ENCODE measurements at places on chromosomes 1 and 21.

- H3K4me1 ChIP-seq: no peaks in the 10 kb centered on the region
- H3K27ac ChIP-seq: no peak overlapping the region
- H3K36me3 ChIP-seq: no peaks in the 10 kb centered on the region
- H3K4me3 ChIP-seq: no peak overlapping the region
Observed at GRCh38 chr1:218964471-218965185, 209.1 kb upstream of the LYPLAL1 start.

- no peak for DNase-seq
- no peaks in the 10 kb centered on the region for H3K36me3 ChIP-seq
- H3K4me3 ChIP-seq: no peak overlapping the region
- no peak overlapping the region for H3K27ac ChIP-seq
- H3K27me3 ChIP-seq: no peaks in the 10 kb centered on the region
Observed at GRCh38 chr1:197715806-197716205, 59.5 kb downstream of the DENND1B start.

GRCh38 chr21:34909492-34910292 lies 139.4 kb downstream of the RUNX1 start:
- no peak overlapping the region for H3K4me3 ChIP-seq
- no peaks in the 10 kb centered on the region for H3K27me3 ChIP-seq
- DNase-seq: no peak
- no peak overlapping the region for H3K27ac ChIP-seq

- DNase-seq: peak; percentile 82
- H3K27ac ChIP-seq: peak overlapping the region; percentile 92
- H3K4me1 ChIP-seq: no peaks in the 10 kb centered on the region
- H3K27me3 ChIP-seq: no peaks in the 10 kb centered on the region
Observed at GRCh38 chr1:9539829-9540550, 725 bp downstream of the SLC25A33 start.

GRCh38 chr1:154104433-154105082 lies 50.3 kb downstream of the NUP210L start:
- no peak overlapping the region for H3K4me3 ChIP-seq
- no peaks in the 10 kb centered on the region for H3K27me3 ChIP-seq
- H3K4me1 ChIP-seq: no peaks in the 10 kb centered on the region
- no peaks in the 10 kb centered on the region for H3K36me3 ChIP-seq
- no peak for DNase-seq
- no peak overlapping the region for H3K27ac ChIP-seq

- no peak overlapping the region for H3K4me3 ChIP-seq
- H3K36me3 ChIP-seq: no peaks in the 10 kb centered on the region
- no peak for DNase-seq
Observed at GRCh38 chr21:25461725-25462124, 145.6 kb downstream of the MRPL39 start.

- no peaks in the 10 kb centered on the region for H3K27me3 ChIP-seq
- no peaks in the 10 kb centered on the region for H3K36me3 ChIP-seq
- no peaks in the 10 kb centered on the region for H3K4me1 ChIP-seq
- no peak for DNase-seq
- H3K27ac ChIP-seq: no peak overlapping the region
- no peak overlapping the region for H3K4me3 ChIP-seq
Observed at GRCh38 chr1:243733670-243734307, 116.3 kb downstream of the AKT3 start.

DNA sequence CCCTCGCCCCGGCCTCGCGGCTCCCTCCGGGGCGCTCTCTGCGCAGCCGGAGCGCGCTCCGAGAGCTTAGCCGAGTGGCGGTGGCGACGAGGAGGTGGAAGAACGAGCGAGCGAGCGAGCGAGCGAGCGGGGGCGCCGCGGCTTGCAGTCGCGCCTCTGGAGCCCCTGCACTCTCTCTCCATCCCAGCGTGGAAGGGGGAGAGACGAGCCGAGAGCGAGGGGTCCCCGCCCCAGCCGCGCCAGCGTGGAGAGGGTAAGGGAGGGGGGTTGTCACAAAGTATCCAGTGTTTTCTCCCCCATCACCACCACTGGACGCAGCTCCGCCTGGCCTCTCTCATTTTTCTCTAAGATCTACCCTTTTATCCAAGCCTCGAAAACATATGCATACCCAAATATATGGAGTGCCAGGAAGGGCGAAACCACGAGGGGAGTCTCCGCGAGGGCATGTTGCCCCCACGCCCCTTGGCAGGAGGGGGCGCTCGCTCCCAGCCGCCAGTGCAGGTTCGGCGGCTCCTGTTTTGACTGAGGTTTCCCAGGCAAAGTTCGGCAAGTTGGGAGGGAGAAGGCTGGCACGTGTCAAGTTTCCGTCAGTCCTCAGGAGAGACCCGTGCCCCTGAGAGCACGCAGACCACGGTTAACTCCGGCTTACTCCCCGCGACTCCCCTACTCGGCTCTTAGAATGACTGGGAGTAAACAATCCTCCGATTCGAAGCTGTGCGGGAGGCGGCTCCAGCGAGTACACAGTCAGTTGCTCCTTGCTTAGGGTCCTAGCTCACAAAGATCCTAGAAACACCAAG lies 569 bp upstream of the DAB1 start:
- H3K27ac ChIP-seq: no peak overlapping the region
- peak overlapping the region; percentile 51 for H3K4me3 ChIP-seq
- no peaks in the 10 kb centered on the region for H3K36me3 ChIP-seq
- H3K4me1 ChIP-seq: peaks cover 28% of the 10 kb centered on the region
- no peak for DNase-seq
- H3K27me3 ChIP-seq: peaks cover 66% of the 10 kb centered on the region

DNA sequence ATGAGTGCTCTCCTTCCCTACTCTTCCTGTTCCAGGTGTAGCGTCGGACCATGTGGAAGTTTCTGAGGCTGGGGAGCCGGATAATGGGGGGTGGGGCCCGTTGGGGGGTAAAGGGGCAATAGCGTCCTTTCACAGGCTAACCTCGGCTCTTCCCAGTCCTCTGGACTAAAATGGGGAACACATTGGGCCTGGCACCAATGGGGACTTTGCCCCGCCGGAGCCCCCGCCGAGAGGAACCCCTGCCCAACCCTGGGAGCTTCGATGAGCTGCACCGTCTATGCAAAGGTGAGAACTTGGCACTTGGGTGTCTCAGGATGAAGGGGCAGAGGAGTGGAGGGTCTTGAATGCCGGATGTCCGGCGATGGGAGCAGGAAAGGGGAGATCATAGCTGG lies 456 bp downstream of the TOMM40L start:
- no peaks in the 10 kb centered on the region for H3K27me3 ChIP-seq

DNA sequence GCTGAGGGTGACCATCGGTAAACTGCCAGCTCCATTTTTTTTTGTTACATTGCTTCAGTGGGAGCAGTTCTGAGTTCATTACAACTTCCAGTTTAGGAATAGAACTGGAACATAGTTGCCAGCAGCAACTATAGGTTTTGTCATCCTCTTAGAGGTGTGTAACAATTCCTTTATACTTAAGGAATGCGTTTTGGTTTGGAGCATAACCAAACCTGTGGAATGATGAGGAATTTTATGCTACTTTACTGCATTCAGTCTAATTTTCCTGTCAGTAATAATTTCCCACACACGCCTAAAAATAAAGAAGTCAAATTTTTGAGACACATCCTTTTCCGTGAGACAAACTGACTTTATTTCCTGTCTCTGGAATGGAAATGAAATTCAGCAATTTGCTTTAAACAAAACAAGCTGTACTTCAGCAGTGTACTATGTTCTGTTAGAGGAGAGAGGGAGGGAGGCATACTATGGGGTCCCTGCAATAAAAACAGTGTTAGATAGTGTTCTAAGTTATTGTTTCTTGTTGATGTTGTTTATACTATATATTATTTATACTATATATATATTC lies 4.8 kb upstream of the AMPD1 start:
- no peaks in the 10 kb centered on the region for H3K36me3 ChIP-seq
- no peak overlapping the region for H3K27ac ChIP-seq
- H3K4me1 ChIP-seq: no peaks in the 10 kb centered on the region
- DNase-seq: no peak

- H3K4me3 ChIP-seq: no peak overlapping the region
- H3K4me1 ChIP-seq: no peaks in the 10 kb centered on the region
- H3K36me3 ChIP-seq: no peaks in the 10 kb centered on the region
- no peak overlapping the region for H3K27ac ChIP-seq
Observed at GRCh38 chr21:30962013-30962412, 76.3 kb downstream of the KRTAP19-8 start.

- H3K27me3 ChIP-seq: no peaks in the 10 kb centered on the region
- peak overlapping the region; percentile 80 for H3K27ac ChIP-seq
- DNase-seq: no peak
- H3K36me3 ChIP-seq: no peaks in the 10 kb centered on the region
Observed at GRCh38 chr1:192592981-192593708, 17.6 kb downstream of the RGS1 start.

DNA sequence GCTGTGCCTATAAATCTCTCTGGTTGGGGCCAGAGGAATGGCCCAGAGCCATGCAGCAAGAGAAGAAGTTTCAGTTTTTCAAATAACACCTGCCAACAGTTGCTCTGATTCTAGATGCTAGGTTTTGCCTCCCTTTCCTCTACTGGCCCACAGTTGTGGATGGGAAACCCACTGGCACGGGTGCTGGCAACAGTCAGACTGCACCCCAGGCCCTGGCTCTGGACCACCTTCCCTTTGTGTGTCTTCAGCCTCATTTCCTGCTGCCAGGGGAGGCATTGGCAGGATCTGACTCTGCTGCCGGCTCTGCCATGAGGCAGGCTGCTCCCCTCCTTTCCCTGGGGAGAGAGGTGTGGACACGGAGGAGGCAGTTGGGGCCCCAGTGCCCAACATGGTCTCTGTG lies 142.0 kb downstream of the IGSF21 start:
- DNase-seq: no peak
- no peak overlapping the region for H3K27ac ChIP-seq
- no peaks in the 10 kb centered on the region for H3K4me1 ChIP-seq
- no peaks in the 10 kb centered on the region for H3K27me3 ChIP-seq

- no peaks in the 10 kb centered on the region for H3K27me3 ChIP-seq
- H3K4me3 ChIP-seq: no peak overlapping the region
Observed at GRCh38 chr1:201689647-201690046, 139.3 kb upstream of the IPO9 start.

- H3K36me3 ChIP-seq: no peaks in the 10 kb centered on the region
- no peak overlapping the region for H3K4me3 ChIP-seq
- DNase-seq: no peak
- no peak overlapping the region for H3K27ac ChIP-seq
- no peaks in the 10 kb centered on the region for H3K4me1 ChIP-seq
Observed at GRCh38 chr21:26826801-26827200, 18.4 kb downstream of the ADAMTS1 start.

DNA sequence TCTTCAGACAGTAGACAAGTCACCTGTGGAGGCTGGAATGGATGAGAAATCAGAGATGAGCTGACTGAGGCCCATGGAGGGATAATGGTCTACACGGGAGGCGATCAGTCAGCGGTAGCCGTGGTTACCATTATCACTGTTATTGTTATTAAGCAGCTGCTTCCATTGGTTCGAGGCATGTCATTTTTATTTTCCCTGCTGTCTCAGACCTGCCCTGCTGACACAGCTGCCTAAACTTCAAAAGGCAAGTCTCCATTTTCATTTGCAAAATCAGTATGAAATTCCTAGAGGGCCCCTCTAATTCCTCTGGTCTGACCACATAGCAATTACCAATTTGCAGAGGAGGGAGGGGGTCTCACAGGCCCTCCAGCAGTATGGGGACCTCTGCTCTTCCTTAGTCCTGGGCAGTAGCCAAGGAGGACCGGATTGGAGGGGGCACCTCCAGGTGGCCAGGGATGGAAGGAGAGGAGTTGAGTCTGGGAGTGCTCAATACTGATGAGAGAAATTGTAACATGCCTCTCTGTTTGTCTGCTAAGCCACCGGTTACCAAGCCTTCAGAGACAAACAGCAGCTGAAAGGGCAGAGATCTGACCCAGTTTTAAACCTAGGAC lies 184.2 kb downstream of the TRABD2B start:
- H3K4me1 ChIP-seq: no peaks in the 10 kb centered on the region
- H3K4me3 ChIP-seq: no peak overlapping the region
- no peaks in the 10 kb centered on the region for H3K27me3 ChIP-seq
- no peaks in the 10 kb centered on the region for H3K36me3 ChIP-seq
- no peak for DNase-seq

GRCh38 chr1:234842726-234843641 lies 233.0 kb upstream of the IRF2BP2 start:
- no peak overlapping the region for H3K27ac ChIP-seq
- H3K36me3 ChIP-seq: no peaks in the 10 kb centered on the region
- no peak for DNase-seq
- H3K4me3 ChIP-seq: no peak overlapping the region

DNA sequence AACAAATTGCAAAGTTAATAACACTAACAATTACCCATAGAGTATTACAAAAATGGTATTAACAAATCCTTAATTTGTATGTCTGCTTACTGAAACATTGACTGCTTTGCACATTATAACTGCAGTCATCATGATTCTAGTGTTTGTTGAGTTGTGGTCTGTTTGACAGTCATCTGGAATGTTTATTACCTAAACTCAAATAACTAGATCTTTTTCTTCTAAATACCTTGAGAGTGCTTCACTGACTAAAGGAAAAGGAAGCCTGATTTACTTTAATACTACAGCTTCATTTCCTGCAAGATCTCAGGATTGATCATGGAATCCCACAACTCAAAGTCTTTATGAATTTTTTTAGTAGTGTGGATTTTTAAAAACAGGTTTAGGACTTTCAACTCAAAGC lies 70.0 kb downstream of the HMCN1 start:
- no peaks in the 10 kb centered on the region for H3K27me3 ChIP-seq
- H3K4me3 ChIP-seq: no peak overlapping the region
- H3K36me3 ChIP-seq: no peaks in the 10 kb centered on the region
- DNase-seq: no peak

GRCh38 chr21:34800797-34801518 lies 132.2 kb downstream of the CLIC6 start:
- H3K36me3 ChIP-seq: no peaks in the 10 kb centered on the region
- no peak overlapping the region for H3K4me3 ChIP-seq

DNA sequence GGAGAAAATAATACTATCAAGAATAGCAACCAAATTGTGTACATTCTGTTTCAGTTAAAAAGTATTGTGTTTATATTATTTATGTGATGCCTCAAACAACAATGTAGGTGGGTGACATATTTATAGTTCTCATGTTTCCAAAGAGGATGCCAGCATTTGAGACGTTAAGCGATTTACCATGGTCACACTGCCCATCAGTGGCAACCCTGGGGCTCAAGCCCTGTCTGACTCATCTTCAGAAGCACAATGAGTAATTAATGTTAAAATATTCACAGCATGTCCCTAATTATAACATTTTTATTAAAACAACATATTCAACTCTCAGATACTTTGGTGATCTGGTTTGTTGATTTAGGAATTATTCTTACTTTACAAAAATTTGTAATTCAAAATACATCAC lies 409.4 kb downstream of the BRINP3 start:
- H3K36me3 ChIP-seq: no peaks in the 10 kb centered on the region
- H3K4me3 ChIP-seq: no peak overlapping the region
- H3K27ac ChIP-seq: no peak overlapping the region
- no peaks in the 10 kb centered on the region for H3K27me3 ChIP-seq
- no peaks in the 10 kb centered on the region for H3K4me1 ChIP-seq
- DNase-seq: no peak
